ENCODE measurements at places on chromosomes 13 and 19.

GRCh38 chr13:107545946-107546502, 669.3 kb downstream of the LIG4 start:
- no peak for DNase-seq

GRCh38 chr13:46598140-46598819, 45.3 kb downstream of the LRCH1 start:
- DNase-seq = no peak

GRCh38 chr19:39411832-39412099, 703 bp upstream of the PLEKHG2 start:
- no peak for DNase-seq

DNA sequence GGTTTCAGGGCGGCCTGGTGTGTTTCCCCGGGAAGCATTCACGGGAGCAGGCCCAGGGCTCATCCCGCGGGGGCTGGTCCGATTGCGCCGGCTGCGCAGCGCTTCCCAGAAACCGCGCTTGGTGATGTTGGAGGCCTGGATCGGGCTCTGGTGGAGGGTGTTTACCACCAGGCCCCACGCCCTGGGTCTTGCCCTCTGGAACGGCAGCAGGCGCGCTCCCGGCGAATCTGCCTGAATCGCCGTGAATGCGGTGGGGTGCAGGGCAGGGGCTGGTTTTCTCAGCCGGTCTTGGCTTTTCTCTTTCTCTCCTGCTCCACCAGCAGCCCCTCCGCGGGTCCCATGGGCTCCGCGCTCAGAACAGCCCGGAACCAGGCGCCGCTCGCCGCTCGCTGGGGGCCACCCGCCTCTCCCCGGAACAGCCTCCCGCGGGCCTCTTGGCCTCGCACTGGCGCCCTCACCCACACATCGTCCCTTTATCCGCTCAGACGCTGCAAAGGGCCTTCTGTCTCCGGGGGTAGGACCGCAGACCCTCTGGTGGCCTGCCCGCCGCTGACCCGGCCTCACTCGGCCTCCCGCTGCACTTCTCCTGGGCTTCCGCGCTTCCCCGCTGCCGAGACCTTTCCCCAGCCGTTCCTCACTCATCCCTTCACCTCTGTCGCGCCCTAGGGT, 69.4 kb upstream of the GJB6 start:
- no peak for DNase-seq

Data from left renal pelvis (tissue), 4 donors.